ENCODE measurements at places on chromosomes 5 and 9.

DNA sequence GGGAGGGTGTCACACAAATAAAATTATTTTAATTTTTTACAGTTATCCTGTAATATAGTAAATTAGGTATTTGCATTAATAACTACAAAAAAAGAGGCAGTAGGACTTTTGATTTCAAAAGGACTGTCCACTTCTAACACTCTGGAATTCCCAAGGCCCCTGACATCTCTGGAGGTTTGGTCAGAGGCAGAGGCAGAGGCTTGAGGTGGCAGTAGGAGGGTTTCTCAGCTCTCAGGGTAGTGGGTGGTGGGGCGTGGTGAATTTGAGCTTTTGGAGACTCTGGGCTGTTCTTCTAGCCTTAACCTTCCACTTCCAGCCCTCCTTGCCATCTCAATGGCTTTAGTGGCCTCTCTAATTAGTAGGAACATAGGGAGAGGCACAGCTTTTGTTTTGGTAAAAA is 22.8 kb downstream of the ATOX1 start:
- DNase-seq, result no peak

- DNase-seq, result no peak
These were observed 161.5 kb upstream of the KIF2A start for GRCh38 chr5:62144401-62145022.

- DNase-seq, result no peak
These were observed 630.2 kb upstream of the DMAC1 start for GRCh38 chr9:8429768-8430167.

GRCh38 chr9:133456409-133456808 is 3.4 kb upstream of the CACFD1 start:
- DNase-seq, result no peak

DNA sequence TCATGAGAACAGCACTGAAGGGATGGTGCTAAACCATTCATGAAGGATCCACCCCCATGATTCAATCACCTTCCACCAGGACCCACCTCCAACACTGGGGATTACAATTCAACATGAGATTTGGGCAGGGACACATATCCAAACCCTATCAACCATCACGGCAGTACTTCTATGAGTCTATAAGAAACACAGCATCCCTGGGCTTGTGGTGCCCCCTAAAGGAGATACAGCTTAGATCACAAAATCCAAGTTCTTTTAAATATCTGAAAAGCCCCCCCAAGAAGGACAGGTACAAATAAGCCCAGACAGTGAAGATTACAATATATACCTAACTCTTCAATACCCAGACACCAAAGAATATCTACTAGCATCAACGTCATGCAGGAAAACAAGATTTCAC is 233.7 kb upstream of the ADRA1B start:
- DNase-seq, result no peak
